ENCODE measurements at places on chromosomes 1 and 21.

DNA sequence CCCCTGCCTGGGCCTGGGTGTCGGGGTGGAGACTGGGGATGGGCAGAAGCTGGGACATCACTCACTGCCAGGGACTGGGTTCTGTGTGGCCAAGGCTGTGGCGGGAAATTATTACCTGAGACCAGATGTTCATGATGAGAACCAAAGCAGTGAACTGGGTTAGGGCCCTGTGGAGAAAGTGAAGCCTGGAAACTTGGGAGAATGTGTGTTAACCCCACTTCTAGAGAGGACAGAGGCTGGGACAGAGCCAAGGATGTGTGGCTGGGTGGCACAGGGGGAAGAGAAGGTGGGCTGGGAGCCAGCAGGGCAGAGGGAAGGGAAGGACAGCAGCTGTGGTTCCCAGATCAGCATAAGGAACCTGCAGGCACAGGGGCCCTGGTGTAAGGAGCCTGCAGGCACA is 31.3 kb downstream of the CNIH3 start:
- no peak for DNase-seq

DNA sequence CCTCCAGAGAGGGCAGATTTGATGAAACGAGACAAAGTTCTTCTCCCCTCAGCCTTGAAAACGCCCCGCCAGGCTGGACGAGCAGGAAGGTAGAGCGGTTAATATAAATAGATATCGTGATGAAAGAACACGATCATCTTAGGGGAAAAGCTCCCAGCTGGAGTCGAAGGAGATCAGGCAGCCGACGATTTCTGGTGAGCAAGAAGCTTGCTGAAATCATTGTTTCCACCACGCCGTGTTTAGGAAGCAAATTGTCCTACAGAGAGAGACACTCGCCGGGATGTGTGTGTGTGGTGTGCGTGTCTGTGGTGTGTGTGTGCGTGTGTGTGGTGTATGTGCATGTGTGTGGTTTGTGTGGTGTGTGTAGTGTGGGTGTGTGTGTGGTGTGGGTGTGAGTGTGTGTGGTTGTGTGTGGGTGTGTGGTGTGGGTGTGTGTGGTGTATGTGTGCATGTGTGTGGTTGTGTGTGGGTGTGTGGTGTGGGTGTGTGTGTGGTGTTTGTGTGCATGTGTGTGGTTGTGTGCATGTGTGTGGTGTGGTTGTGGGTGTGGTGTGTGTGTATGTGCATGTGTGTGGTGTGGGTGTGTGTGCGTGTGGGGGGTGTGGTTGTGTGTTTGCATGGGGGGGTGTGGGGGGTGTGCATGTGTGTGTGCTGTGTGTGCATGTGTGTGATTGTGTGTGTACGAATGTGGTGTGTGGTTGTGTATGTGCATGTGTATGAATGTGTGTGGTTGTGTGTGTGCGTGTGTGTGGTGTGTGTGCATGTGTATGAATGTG is 44.9 kb upstream of the ARHGEF16 start:
- no peak for DNase-seq

GRCh38 chr1:18415448-18416027 is 65.2 kb upstream of the KLHDC7A start:
- no peak for DNase-seq

DNA sequence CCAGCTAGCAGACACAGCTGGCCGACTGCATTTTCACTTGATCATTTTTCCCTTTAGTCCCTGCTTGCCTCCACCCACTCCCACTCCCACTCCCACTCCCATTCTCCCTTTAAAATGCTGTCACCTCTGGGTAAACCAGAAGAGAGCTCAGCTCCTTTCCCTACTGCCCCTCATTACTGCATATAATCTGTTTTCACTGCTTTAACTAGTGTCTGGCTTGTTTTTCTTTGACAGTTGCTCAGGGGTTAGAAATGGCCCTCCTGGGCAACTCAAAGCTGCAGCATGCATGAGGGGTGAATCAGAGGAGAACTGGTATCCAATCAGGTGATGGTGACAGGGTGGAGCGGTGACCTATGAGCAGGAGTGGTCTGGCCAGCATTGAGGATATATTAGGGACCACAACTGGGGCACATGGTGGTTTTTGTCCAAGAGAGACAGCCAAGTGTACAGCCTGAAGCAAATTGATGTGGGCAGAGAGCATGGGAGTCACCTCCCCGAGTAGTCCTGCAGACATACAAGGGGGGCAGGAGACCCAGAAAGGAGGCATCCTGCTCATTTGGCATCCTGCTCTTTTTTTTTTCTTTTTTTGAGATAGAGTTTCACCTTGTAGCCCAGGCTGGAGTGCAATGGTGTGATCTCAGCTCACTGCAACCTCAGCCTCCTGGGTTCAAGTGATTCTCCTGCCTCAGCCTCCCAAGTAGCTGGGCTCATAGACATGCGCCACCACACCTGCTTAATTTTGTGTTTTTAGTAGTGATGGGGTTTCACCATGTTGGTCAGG is 42.6 kb upstream of the SRSF10 start:
- DNase-seq, result no peak

DNA sequence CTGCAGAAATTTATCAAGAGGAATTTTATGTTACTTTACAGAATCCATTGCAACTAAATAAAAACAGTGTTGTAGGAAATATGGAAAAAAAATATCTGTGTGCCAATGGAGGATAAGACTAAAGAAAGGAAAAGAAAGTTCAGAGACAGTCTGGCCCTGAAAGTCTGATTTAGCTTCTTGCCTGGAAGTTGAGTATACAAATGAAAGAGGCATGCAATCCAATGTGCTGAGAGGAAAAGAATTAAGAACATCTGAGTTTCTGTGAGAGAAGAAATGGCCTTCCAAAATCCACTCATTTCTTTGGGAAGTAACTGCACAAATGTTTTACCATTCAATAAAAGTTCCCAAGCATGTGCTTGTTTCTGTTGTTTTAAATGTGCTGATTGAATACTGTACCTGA is 65.1 kb downstream of the LHX9 start:
- no peak for DNase-seq

DNA sequence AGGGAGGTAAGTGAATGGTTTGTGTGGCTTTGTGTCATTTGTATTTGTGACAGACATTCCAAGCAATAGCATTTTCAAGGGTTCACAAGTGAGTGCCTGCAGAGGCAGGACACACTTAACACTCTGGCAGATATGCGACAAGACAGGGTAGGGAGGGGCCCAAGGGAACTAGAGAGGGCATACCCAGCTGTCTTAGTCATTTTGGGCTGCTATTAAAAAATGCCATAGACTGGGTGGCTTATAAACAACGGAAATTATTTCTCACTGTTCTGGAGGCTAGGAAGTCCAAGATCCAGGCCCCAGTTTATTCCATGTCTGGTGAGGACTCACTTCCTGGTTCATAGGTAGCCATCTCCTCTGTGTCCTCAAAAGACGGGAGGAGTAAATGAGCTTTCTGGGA is 137.4 kb downstream of the FGGY start:
- DNase-seq, result no peak
